Nephron progenitor cell (in vitro differentiated cells): ENCODE measurements at places on chromosomes 1 and 21.

- no peak for DNase-seq
Measured at GRCh38 chr1:28761189-28761588, 24.4 kb downstream of the YTHDF2 start.

GRCh38 chr1:67691712-67692111 lies 6.7 kb downstream of the GADD45A start:
- DNase-seq: no peak

DNA sequence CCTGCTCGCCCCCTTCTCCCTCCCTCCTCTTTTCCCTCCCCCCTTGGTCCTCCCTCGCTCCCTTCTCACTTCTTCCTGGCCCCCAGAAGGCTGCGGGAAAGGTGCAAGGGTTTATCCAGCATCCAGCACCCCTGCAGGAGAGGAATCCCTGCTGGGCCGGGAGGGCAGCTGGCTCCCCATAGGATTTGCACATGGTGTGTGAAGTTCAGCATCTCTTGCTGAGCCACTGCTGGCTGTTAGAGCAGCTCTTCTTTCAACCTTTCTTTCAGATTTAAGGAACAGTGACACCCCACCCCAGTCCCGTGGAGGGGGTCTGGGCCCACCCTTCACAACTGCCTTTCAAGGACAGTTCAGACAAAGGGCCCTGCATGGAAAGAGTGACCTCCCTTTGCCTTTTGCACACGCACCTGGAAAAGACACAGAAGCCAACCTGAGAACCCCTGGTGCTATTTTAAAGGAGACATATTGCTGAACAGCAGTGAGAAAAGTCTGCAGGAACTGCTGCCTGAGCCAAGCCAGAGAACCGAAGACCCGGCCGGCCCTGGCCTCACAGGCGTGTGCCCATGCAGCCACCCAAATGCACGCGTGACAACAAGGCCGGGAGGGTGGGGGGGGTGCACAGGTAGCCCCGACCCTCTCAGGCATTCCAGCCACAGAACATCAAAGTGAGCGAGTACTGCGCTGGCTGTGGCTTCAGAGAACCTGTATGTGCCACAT lies 66.6 kb downstream of the SLC37A1 start:
- no peak for DNase-seq

DNA sequence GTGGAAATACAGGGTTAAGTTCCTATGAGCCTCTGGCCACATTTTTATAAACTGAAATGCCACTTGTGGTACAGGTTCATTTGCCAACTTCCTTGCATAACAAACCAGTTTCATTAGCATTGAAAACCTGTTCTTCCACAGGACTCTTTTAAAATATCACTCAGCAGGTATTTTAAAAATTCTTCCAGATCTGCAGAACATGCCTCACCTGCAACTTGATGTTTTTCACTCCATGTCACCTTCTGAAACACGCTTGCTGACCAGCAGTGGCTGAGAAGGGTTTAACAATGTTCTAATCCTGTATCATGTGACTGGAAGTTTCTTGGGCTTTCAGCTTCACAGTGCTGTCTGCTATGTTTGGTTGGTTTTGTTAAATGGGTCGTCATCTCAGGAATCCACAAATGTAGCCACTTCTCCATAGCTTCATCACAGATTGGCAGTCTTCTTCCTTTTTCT lies 17.6 kb upstream of the CBR3 start:
- DNase-seq: no peak

DNA sequence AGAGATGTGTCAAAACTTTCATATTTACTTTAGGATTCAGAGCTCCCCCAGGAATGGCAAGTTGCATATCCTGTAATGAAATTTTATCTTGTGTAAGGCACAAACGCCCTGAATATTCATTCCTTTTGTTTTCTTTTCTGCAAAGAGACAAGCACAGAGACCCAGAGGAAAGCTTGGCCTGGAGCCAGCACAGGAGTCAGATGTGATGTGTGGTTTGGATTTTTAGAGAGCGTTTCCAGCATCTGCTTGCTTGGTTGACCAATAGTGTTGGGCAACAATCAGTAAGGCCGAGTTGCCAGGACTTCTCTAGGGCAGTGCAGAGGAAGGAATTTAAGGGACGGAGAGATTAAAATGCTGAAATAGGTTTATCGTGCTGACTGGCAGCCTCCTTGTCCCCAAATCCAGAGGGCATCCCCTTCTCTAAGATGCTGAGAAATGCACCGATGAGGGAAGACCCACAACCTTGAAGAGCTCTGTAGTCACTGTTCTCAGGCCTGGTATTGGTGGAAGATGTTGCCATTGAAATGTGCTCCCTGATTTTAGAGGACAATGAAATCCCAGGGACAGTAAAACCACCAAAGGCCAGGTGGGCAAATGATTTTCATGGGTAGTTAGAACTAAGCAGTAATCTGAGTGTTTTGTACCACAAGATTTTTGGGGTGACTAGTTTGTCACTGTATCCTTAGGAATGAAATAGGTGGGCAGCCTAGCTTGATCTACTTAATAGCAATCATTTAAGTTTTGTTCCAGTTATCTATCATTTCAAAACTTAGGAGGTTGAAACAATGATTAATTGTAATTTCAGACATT lies 37.9 kb upstream of the RHOU start:
- DNase-seq: no peak

GRCh38 chr1:185598332-185598731 lies 135.9 kb upstream of the HMCN1 start:
- no peak for DNase-seq

GRCh38 chr1:19312782-19313635 lies 883 bp downstream of the SLC66A1 start:
- no peak for DNase-seq

- peak; percentile 13 for DNase-seq
Measured at GRCh38 chr1:220526294-220526693, 1.6 kb upstream of the MARK1 start.

DNA sequence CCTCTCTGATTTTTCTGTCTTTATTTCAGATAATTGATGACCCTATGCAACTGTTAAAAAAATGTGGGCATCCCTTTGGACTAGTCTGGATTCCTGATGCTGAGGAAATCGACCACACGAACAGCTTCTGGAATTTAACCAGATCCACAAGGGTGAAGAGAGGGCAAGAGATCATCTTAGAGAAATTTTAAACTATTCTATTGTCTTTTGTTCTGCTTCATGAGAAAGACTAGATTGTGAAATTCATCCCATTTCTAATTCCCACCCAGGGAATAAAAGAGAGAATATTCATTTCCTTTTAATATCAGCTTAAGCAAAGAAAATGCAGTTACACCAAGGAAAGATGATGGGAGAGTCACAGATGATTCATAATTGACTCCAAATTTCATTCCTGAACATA lies 71.8 kb downstream of the DUSP10 start:
- DNase-seq: no peak

GRCh38 chr1:101198842-101199636 lies 37.8 kb upstream of the S1PR1 start:
- no peak for DNase-seq

DNA sequence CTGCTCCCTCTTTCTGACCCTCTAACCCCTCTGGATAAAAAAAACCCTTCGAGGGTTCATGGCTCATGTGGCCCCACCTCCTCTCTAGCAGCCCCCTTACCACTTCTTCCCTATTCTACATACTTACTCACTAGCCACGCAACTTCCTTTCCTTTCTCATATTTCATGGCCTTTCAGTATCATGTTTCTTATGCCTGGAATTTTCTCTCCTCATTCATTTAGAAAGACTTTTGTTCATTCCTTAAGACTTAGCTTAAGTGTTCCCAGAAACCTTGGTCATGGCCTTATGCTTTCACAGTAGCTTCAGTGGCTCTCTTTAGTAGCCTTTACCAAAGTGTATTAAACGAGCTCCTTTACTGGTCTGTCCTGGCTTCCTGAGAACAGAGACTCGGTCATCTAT lies 6.1 kb downstream of the ACP6 start:
- no peak for DNase-seq

DNA sequence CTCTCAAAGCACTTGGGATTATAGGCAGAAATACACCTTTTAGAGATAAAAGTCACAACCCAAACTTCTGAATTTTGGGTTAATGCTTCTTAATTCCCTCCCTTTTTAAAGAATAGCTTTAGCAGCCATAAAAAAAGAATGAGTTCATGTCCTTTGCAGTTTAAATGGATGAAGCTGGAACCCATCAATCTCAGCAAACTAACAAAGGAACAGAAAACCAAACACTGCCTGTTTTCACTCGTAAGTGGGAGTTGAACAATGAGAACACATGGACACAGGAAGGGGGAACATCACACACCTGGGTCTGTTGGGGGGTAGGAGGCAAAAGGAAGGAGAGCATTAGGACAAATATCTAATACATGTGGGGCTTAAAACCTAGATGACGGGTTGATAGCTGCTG lies 55.8 kb downstream of the SLC27A3 start:
- no peak for DNase-seq

DNA sequence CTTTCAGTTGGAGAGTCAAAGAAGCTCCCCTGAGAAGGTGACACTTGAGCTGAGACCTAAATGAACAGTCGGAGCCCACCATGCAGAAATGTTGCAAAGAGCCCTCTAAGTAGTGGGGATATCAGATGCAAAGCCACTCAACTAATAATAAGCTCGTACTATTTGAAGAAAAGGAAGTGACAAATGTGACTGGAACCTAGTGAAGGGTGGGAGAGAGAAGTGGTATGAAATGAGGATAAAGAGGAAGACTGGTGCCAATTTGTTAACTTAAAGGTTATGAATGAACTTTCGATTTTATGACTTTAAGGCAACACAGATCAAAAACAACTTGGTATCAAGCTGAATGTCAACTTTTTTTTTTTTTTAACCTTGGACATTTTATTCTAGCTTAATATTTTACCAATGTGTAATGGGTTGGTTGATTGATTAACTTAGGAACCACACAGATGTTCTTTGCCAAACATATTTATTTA lies 14.7 kb downstream of the LYPLAL1 start:
- no peak for DNase-seq

DNA sequence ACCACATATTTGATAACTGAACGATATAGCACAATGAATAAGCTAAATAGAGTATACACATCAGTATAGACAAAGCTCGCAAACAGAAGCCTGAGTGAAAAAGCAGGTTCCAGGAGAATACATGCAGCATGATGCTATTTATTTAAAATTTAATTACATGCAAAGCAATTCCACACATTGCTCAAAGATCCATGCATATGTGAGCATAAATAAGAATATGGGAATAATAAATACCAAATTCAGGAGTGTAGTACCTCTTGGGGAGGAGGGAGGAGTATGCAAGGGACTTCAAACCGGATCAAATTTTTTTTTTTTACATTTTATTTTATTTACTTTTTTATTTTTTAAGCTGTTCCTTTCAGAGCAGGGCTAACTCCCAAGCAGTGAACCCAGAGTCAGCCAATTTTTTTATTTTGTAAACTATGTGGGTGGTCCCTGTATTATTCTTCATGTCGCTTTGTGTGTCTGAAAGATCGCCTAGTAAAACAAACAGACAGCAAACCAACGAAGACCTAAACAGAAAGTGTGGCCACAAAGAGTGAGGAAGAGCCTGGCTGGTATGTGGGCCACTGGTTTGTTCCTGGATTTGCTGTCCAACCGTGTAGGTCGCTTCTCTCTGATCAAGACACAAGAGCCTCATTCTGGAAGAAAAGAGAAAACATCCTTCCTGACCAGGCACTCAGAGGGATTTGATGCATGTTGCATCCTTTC lies 4.2 kb upstream of the SHISAL2A start:
- DNase-seq: no peak

GRCh38 chr1:151165281-151165737 lies 393 bp downstream of the LYSMD1 start:
- peak; percentile 57 for DNase-seq

DNA sequence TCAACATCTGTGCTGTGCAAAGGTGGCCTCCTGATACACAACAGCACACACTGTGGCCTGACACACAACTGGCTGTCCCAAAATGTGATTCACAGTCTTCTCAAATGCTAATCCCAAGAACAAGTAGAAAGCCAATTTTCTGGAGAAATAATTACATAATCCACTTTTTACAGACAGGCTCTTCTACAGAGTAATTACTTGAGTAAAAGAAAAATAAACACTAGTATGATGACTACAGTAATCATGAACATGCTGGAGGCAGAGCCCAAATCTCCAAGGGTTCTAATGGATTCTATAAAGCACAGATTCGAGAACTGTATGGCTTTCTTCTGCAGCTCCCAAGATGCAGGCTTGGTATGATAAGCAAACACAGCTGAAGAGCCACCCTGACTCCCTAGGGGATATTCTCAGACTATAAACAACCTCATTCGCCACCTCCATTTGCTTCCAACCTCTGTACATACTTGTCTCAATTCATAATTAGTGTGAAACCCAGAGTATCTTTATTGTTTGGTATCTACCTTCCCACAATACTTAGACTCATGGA lies 81.9 kb downstream of the SIPA1L2 start:
- no peak for DNase-seq

DNA sequence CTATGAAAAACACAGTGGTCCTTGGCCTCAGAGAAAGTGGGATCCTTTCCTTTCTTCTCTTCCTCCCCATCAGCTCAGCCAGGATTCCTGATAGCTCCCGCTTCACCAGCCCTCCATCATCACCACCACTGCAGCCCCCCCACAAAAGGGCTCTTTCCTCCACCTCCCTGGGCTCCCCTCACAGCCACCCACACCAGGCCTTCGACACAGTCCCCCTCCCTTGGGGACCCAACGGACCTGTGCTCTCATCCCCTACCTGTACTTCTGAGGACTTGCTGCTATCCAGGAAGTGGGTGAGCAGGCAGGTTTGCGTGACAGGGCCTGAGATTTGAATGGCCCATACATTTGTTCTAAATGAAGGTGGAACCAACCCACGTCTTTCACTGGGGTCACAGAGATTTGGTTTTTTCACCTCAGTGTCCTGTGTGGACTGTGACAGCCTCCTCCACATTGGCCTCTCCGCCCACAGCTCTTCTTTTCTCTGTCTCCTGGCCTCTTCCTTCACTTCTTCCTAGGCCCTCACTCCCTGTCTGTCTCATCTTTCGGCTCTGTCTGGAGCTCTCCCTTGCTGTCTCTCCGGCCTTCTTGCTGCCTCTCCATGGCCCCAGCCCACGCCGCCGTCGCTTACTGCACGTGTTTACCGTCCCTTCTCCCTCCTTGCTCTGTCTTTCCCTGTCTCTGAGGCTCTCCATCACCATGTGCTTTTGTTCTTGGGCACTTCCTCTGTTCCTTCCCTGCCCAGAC lies 238.6 kb downstream of the FOXD2 start:
- no peak for DNase-seq

- no peak for DNase-seq
Measured at GRCh38 chr1:7931446-7931812, 9.2 kb downstream of the TNFRSF9 start.

DNA sequence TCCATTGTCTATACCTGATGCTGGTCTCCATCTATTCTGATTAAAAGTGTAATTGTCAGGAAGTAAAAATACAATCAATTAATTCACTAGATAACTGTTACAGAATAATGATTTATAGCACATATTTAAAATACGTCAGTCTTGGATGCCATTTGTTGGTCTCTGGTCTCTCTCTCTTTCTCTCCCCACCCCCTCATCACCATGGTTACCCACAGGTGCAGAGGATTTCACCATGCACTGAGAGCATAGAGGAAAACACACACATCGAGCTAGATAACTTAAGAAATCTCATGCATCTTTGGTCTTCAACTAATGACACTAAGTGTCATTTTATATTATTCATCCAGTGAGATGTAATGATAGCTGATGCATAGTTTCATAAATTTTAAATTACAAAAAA lies 33.4 kb downstream of the LRRC53 start:
- no peak for DNase-seq
